ENCODE measurements at places on chromosomes 2 and 18.

GRCh38 chr2:179349670-179350303 lies 85.2 kb upstream of the SESTD1 start:
- H3K4me3 ChIP-seq, result no peak overlapping the region
- peaks cover 27% of the 10 kb centered on the region for H3K4me1 ChIP-seq
- no peak overlapping the region for H3K27ac ChIP-seq
- no peaks in the 10 kb centered on the region for H3K36me3 ChIP-seq

- H3K36me3 ChIP-seq, result no peaks in the 10 kb centered on the region
- H3K4me1 ChIP-seq, result no peaks in the 10 kb centered on the region
- H3K4me3 ChIP-seq, result no peak overlapping the region
- no peaks in the 10 kb centered on the region for H3K27me3 ChIP-seq
- no peak overlapping the region for H3K27ac ChIP-seq
Measured at GRCh38 chr2:122863532-122863931, 1108.1 kb downstream of the TSN start.

- no peaks in the 10 kb centered on the region for H3K27me3 ChIP-seq
- H3K4me1 ChIP-seq, result no peaks in the 10 kb centered on the region
- ATAC-seq, result no peak
Measured at GRCh38 chr2:7819316-7819715, 862.5 kb upstream of the ID2 start.

DNA sequence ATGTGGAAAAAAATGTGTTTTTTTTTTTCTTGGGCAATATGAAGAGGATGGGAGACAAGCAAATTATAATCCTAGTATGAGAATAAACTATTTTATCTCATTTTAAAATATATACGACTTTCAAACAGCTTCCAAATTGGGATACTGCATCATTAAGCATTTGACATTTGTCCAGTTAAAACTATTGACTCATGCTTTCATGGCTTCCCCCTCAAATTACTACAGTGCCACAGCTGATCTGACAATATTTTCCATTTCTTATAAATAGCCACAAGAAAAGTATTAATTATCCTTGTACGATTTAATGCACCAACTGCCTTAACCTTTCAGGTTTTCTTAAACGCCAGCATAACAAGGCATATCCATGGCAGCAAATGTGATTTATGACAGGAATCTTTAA lies 1134.8 kb upstream of the ZEB2 start:
- ATAC-seq, result no peak
- H3K36me3 ChIP-seq, result no peaks in the 10 kb centered on the region
- no peak overlapping the region for H3K4me3 ChIP-seq

GRCh38 chr2:173983391-173983871 lies 18.3 kb upstream of the SP3 start:
- ATAC-seq, result no peak
- no peak overlapping the region for H3K4me3 ChIP-seq
- H3K4me1 ChIP-seq, result peaks cover 15% of the 10 kb centered on the region
- no peaks in the 10 kb centered on the region for H3K27me3 ChIP-seq
- no peak overlapping the region for H3K27ac ChIP-seq

DNA sequence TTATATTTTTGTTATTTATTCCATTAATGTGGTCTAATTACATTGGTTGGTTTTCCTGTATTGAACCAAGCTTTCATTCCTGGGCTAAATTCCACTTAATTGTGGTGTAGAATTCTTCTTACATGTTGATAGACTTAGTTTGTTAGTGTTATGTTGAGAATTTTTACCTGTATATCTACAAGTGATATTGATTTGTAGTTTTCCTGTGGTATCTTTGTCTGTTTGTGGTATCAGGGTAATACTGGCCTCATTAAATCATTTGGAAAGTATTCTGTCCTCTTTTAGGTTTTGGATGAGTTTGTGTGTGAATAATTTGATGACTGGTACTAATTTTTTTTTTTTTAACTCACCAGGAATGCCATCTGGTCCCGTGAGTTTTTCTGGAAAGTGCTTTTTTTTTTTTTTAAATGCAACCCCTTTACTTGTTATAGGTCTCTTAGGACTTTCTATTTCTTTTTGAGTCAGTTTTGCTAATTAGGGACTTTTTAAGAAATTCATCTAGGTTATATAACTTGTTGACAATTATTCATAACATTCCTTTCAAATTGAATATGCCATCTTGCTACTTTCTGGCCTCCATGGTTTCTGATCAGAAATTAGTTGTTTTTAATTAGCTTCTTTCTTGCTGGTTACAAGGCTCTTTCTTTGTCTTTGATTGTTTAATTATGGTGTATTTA lies 232.8 kb downstream of the CCDC85A start:
- no peak for ATAC-seq
- no peak overlapping the region for H3K4me3 ChIP-seq
- no peaks in the 10 kb centered on the region for H3K36me3 ChIP-seq
- H3K27ac ChIP-seq, result no peak overlapping the region
- no peaks in the 10 kb centered on the region for H3K27me3 ChIP-seq

DNA sequence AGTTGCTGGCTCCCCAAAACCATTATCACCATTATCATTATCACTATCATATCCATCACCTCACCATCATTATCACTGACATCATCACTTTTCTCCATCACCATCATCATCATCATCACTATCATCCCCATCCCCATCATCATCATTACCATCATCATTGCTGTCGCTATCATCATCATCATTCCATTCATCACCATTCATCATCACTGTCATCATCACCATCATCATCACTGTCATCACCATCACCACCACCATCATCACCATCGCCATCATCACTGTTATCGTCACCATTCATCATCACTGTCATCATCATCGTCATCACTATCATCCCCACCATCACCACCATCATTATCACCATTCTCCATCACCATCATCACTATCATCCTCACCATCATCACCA lies 9.0 kb downstream of the HPCAL1 start:
- H3K36me3 ChIP-seq, result no peaks in the 10 kb centered on the region
- ATAC-seq, result no peak
- peaks cover 12% of the 10 kb centered on the region for H3K4me1 ChIP-seq
- no peak overlapping the region for H3K27ac ChIP-seq
- H3K4me3 ChIP-seq, result no peak overlapping the region

GRCh38 chr2:156704617-156705016 lies 268.4 kb downstream of the GPD2 start:
- no peak for ATAC-seq
- no peak overlapping the region for H3K4me3 ChIP-seq
- H3K27ac ChIP-seq, result peak overlapping the region; percentile 44
- no peaks in the 10 kb centered on the region for H3K27me3 ChIP-seq
- H3K4me1 ChIP-seq, result peaks cover 21% of the 10 kb centered on the region

GRCh38 chr2:208062113-208062512 lies 36.8 kb upstream of the PLEKHM3 start:
- H3K27me3 ChIP-seq, result peaks cover 3% of the 10 kb centered on the region
- H3K36me3 ChIP-seq, result no peaks in the 10 kb centered on the region
- no peak overlapping the region for H3K4me3 ChIP-seq

DNA sequence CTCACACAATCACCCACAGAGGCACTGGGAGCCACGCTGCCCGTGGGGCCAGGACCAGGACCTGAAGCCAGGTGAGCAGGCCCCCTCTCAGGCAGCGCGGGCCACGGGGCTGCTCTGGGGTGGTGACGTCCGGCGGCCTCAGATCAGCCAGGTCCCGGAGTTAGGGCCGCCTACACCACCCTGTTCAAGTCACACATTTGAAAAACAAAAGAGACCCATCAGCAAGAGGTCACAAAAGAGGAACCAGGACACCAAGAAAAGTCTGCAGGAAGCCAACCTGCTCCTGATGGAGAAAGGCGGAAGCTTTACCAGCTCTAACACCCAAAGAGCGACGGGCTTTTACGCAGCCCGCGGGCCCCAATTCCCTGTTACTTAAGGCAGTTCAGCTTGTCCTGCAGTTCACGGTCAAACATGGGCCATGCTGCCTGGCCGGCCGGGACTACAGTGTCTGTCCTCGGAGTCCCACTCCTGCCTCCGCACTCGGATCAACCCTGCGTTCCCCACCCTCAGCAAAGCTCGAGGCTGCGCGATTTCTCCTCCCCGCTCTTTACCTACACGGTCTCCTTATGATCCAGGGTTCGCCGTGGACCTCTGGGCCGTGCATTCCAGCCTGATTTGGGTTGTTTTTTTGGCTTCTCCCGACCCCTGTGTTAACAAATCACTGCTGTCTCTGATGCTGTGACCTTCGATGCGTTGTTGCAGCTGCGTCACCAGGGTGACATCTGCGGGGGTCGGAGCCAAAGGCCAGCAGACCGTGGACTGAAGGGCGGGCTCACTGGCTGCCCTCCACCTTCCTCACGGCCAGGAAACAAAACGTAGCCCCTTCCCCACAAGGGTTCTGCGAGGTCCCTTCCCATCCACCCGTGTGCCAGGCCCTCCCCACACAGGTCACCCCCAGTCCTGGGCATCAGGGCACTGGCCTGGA lies 31.0 kb downstream of the SNORC start:
- no peaks in the 10 kb centered on the region for H3K4me1 ChIP-seq
- no peaks in the 10 kb centered on the region for H3K36me3 ChIP-seq
- H3K27me3 ChIP-seq, result peaks cover 26% of the 10 kb centered on the region
- no peak overlapping the region for H3K27ac ChIP-seq
- ATAC-seq, result no peak

GRCh38 chr2:120735746-120736170 lies at the start of gene GLI2:
GLI2 (plus strand) TSS chr2:120735868; CDS start chr2:120797321, 61,453 bp downstream.
- H3K4me1 ChIP-seq, result peaks cover 2% of the 10 kb centered on the region
- no peaks in the 10 kb centered on the region for H3K36me3 ChIP-seq
- peak within 1 kb of the TSS; percentile 76 for H3K4me3 ChIP-seq
- peak within 1 kb of the TSS; percentile 94 for H3K27ac ChIP-seq

- H3K27me3 ChIP-seq, result no peaks in the 10 kb centered on the region
- ATAC-seq, result no peak
- H3K36me3 ChIP-seq, result no peaks in the 10 kb centered on the region
- H3K4me3 ChIP-seq, result no peak overlapping the region
Measured at GRCh38 chr2:5781679-5782078, 89.5 kb downstream of the SOX11 start.

DNA sequence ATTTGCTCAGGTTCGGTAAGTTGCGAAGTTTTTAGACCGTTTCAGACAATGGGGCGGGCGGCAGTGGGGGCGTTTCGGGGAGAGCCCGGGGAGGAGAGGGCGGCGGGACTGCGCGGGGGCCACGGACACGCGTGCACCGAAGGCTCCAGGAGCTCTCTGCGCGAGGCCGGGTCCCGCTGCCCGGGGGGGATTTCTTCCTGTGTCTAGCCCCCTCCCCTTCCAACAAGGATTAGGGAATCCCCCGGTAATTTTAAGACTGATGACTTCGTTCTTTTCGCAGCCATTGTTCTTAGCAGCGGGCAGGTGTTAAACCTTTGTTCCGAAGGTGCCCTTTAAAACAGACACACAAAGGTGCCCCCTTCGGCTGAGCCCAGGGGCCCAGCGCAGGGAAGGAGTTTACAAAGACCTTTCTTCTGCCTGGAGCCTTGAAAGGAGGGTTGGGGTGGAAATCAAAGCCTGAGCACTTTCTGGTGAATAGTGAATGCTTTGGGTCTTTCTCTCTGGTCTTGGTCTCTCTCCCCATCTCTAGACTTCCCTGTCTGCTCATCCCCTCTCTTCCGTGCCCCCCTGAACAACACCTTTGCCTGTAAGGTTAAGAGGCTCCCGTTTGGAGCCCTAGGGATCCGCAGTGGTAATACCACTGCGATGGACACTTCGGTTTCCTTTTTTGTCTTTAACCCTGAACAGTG lies 2.1 kb downstream of the TRIB2 start:
- H3K36me3 ChIP-seq, result peaks cover 8% of the 10 kb centered on the region
- ATAC-seq, result no peak
- H3K27ac ChIP-seq, result peak overlapping the region; percentile 89

- ATAC-seq, result no peak
- peak overlapping the region; percentile 83 for H3K4me3 ChIP-seq
- H3K36me3 ChIP-seq, result no peaks in the 10 kb centered on the region
- H3K27me3 ChIP-seq, result no peaks in the 10 kb centered on the region
Measured at GRCh38 chr2:128315829-128316776, 2.6 kb downstream of the HS6ST1 start.

DNA sequence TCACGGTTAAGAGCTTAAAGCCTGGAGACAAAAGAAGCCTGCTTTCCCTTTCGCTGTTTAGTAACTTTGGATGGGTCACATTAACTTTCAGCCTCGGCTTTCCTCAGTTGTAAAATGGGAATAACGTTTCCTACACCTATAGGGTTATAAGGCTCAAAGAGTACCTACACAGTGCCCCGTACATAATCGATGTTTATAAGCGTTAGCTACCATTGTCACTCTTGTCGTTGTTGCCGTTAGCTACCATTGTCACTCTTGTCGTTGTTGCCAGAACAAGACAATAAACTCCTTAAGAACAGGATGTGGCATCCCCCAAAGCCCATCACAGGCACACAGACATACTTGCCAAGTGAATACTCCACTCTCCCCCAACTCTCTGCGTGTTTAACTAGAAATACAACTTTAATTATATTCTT lies 901 bp upstream of the MFSD6 start:
- H3K4me1 ChIP-seq, result no peaks in the 10 kb centered on the region
- H3K27me3 ChIP-seq, result no peaks in the 10 kb centered on the region
- H3K36me3 ChIP-seq, result no peaks in the 10 kb centered on the region
- peak overlapping the region; percentile 90 for H3K4me3 ChIP-seq
- ATAC-seq, result no peak
- peak overlapping the region; percentile 92 for H3K27ac ChIP-seq

DNA sequence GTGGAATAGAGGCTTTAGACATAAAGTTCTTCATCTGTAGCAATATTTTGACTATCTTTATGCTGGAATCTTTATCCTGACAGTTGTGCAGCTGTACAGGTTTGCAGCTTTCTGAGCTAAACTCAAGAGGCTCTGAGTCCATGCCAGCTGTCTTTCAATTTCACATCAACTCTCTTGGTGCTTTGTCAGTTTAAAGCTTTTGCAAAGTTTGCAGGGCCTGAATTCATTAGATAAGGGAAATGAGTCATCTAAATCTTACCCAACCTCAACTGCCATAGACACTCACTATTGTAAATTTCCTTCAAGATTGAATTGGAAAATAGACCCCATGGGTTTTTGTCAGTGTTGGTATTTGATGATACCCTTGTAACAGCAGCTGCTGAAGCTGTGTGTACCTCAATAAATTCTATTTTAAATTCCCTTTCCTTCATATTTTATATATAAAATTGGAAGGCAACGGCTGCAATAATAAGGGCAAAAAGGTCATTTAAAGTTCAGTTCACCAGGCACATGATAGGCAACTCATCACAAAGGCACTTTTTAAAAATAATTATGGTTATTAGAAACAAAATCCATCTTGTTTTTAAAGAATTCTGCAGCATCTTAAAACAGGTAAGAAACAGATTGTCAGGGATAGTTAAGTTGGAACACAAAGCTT lies 169.9 kb upstream of the SLC39A10 start:
- no peak overlapping the region for H3K4me3 ChIP-seq
- H3K4me1 ChIP-seq, result no peaks in the 10 kb centered on the region
- ATAC-seq, result no peak

DNA sequence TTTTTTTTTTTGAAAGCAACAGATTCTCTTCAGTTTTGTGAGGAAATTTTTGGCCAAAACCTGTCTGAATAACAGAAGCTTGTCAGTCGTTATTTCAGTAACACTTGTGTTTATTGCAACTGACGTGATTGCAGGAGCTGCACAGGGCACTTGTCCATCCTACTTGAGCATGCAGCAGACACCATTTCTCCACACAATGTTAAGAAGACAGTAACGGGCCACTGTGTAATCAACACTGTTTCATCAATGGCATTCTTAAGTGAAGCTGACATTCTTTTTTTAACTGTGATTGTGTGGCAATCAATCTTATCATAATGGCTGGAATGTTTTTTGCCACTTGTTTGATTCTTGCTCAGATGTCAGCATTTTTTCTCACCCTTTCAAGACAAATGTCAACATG lies 50.1 kb upstream of the PIEZO2 start:
- H3K27me3 ChIP-seq, result no peaks in the 10 kb centered on the region
- no peak for ATAC-seq
- no peak overlapping the region for H3K27ac ChIP-seq
- H3K4me1 ChIP-seq, result no peaks in the 10 kb centered on the region
- no peak overlapping the region for H3K4me3 ChIP-seq

Measured in gastroesophageal sphincter (tissue), 4 donors.